ENCODE measurements at places on chromosomes 3 and 15.

DNA sequence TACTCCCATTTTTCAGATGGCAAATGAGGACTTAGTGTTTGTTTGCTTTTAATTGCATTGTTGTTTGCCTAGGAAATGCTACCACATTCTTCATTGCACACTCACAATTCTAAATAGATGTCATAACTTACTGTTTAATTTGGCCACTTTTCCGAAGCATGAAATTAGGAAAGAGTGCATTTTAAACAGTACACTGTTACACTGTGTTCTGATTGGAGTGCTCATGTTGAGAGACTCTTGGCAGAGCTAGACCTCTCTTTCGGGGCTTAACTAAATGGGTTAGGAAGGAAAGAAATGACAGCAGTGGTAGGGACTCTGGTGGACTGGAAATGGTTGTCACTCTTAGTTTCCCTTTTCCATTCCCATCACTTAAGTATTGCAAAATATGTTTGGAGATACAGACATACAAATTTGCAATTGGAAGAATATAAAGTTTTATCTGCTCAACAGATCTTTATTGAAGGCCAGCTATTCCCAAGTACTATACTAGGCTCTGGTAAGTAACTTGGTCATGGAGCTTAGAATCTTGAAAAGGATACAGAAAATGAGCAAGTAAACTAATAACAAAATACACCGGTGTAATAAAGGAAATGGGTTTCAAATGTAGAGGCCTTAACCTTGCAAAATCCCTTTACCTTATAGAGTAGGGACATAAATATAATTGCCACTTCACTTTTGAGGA is 90.2 kb downstream of the DCUN1D1 start:
- ATAC-seq, result no peak

- ATAC-seq, result no peak
Observed at GRCh38 chr15:26939398-26939797, 31.6 kb upstream of the GABRG3 start.

GRCh38 chr3:152380043-152380442 is 111.3 kb downstream of the MBNL1 start:
- ATAC-seq, result no peak

DNA sequence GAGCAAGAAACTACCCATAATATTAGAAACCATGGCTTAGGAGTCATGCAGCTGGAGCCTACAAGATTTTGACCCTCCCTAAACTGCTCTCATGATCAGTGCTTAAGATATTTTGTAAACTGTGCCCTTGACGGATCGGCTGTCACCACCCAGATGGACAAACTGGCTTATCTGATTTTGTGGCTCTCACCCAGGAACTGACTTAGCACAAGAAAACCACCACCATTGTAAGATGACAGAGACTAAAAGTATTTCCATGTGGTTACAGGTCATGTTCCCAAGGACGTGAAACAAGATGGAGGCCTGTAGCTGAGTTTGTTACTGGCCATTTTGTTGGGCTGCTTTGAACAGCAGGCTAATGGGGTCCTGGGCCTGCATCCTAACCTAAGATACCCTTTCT is 940.9 kb downstream of the OTOL1 start:
- ATAC-seq, result no peak

- ATAC-seq, result no peak
Observed at GRCh38 chr15:77611767-77612166, 20.9 kb downstream of the LINGO1 start.

- ATAC-seq, result no peak
Observed at GRCh38 chr15:77634266-77634962, 1.7 kb upstream of the LINGO1 start.

GRCh38 chr15:56948000-56948763 is 29.7 kb downstream of the TCF12 start:
- ATAC-seq, result no peak

GRCh38 chr15:66785637-66786036 is 83.6 kb downstream of the SMAD6 start:
- no peak for ATAC-seq

GRCh38 chr15:65816441-65816840 is 24.3 kb upstream of the DENND4A start:
- no peak for ATAC-seq

DNA sequence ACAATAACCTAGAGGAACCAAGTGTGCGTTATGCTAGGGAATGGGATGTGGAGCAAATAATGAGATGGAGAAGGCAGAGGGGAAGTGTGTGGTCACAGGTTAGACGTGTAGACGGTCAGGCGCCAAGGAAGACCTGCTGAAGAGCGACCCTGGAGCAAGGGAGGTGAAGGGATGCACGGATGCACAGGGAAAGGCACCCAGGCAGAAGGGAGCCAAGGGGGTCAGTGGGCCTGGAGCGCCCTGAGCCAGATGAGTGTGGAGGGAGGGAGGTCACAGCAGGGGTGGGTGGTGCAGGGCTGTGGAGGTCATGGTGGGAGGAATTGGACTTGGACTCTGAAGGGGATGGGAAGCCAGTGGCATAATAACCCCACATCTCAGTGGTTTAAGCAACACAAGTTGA is 70.2 kb downstream of the SLC6A1 start:
- no peak for ATAC-seq

DNA sequence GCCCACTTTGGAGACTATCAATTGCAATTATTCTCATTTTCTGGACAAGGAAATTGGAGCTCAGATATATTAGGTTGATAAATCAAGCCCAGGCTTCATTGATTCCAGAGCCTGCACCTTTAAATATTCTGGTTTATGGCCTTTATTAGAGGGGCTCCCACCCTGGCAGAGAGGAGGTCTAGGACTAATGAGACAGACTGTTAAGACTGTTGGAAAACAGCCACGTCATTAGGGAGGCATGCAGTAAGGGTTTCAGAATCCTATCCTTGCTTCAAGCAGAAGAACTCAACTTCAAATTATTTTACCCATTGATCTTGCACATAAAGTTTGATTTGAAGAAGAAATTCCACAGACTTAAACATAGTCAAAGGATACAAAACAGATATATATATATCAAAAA is 33.8 kb upstream of the KCNH8 start:
- no peak for ATAC-seq

- no peak for ATAC-seq
Observed at GRCh38 chr3:138005627-138006026, 4.3 kb upstream of the CLDN18 start.

- ATAC-seq, result no peak
Observed at GRCh38 chr3:16134173-16134928, 40.1 kb upstream of the GALNT15 start.

DNA sequence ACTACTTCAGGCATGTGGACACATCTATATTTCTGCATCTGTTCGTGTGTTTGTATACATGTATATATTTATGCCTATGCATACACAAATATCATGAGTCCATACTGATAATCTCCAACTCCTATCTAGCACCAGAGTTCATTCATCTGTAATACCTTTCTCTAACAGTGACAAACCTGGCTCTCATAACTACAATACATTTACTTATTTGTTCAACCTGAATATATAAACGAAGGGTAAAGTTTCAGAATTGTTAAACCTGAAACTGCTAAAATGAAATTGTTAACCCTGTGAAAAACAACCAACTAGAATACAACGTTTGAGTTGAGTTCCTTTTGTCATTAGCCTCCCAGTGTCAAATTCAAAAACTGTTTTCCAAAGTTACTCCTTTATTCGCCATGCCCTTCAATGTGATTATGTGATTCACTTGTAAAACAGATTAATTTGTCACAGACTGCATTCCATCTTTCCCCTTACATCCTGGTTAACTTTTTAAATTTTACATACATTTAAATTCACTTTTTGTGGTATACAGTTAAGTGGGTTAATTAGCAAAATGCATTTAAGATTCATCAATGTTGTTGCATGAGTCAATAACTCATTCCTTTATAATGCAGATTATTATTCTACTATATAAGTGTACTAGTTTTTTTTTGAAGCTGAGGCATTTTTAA is 58.5 kb downstream of the PIK3R4 start:
- ATAC-seq, result no peak

DNA sequence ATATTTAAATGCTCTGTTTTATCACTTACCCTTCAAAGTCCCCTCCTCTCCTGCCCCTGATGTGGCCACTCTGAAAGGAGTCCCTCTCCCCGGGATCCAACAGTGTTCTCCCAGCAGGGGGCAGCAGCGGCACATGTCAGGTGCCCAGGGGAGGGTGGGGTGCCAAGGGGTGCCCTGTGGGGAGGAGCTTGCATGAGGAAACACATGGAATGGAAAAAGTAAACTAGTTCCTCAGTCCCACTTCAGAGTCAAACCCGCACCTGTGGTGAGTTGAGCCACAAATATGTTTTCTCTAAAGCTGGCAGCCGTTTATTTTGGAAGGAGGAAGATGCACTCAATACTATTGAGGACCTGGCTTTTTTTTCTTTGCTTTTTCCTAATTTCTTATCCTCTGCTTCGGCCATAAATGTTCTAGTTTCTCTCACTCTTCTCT is 30.1 kb upstream of the NRROS start:
- peak; percentile 94 for ATAC-seq

DNA sequence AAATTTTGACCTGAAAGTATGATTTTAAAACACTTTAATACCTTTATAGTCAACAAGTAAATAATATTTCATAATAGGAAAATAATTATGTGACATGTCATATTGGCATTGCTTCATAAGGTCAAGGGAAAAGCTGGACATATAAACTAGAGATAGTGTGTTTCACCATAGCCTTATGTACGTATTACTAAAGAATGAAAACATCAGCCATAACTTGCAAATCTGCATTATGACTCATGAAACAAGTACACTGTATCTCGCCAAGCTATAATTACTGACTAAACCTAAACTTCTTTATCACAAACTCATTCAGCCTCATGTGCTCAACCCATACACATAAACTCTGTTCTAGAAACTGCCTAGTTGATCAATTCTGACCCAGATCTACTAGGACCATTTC is 950.1 kb downstream of the FHIT start:
- ATAC-seq, result no peak

- ATAC-seq, result no peak
Observed at GRCh38 chr3:123750209-123750608, 133.9 kb downstream of the MYLK start.

Measured in gastroesophageal sphincter (tissue), 4 donors.